ENCODE measurements at places on chromosomes 4 and X.
A peak's percentile ranks its signal among the peaks of the same experiment; 100 is the strongest.

DNA sequence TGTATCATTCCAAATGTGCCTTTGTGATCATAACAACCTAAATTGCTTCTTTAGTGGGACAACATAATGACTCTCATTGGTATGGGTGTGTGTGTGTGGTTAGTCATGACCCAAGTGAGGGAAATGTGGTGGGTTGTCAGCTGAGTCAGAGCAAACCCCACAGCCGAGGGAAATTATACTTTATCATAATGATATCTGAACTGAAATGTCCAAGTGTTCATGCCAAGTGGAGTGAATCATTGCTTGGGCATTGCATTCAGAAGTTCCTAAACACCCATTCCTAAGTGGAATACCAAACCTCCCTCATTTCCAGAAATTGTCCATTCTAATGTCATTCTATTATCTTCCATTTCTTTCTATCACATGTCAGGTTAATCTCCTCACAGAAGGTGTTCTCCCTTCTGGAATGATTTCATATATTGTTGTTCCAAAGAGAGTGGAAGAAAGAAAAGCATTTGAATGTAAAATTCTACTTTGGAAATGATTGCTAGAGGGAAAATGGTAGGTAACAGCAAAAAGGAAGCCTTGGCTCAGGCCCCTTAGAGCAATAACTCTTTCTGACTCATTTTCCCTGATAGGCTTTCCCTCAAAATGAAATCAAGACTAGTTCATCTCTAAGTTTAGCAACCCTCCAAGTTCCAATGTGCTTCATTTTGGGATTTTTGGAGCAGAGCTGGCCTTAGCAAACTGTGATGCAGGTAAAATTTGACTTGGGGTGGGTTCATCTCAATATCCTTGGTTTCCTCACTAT is 230.7 kb upstream of the KCNIP4 start:
- no peak for DNase-seq

GRCh38 chr4:88592600-88593448 is 544 bp downstream of the HERC3 start:
- peak; percentile 61 for DNase-seq

- DNase-seq = no peak
Measured at GRCh38 chr4:40199179-40199670, 2.4 kb downstream of the RHOH start.

- DNase-seq = no peak
Measured at GRCh38 chrX:45689971-45690370, 489.3 kb upstream of the DIPK2B start.

GRCh38 chrX:10648614-10649013 is 28.2 kb upstream of the MID1 start:
- DNase-seq = no peak

Measured in COR-L47 (cell line).